ENCODE measurements at places on chromosomes 3 and 15. TPM values are rescaled to one million over a fixed set of nuclear protein-coding genes. Genes with fewer than 3 reads are reported as not detected.

Gene PLCH1
- total RNA-seq: not detected

Gene ADIPOQ
- total RNA-seq: 6.8 TPM

Gene AGBL1
- not detected for total RNA-seq

Gene CIB1
- total RNA-seq: 18.0 TPM

Gene ACP3
- total RNA-seq: 5.6 TPM

Gene MGLL
- 57.6 TPM for total RNA-seq

Gene SI
- total RNA-seq: not detected

Gene ZCWPW2
- 2.7 TPM for total RNA-seq

Gene DPPA2
- total RNA-seq: not detected

DNA sequence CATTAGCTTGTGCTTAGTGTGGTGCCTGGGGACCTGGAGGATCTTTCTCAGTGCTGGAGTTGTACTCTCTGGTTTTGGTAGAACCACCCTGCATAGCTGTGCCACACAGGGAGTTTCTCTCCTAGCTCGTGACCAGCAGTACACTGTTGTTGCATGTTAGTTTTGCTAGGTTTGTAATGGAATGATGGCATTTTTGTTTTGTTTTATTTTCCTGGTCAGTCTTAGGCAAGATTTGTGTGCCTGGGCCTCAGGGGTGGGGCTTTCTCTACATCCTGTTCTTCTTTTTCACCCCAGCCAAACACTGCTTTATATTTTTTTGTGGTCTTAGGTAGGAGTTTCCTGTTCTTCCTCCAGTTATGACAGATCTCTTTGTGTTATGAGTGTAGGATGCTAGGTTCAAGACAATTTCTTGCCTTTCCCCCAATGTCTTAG is 534.5 kb upstream of the KCNMB2 start:
- no peak for DNase-seq

- DNase-seq: no peak
Measured at GRCh38 chr3:100057716-100058575, 56.4 kb downstream of the FILIP1L start.

DNA sequence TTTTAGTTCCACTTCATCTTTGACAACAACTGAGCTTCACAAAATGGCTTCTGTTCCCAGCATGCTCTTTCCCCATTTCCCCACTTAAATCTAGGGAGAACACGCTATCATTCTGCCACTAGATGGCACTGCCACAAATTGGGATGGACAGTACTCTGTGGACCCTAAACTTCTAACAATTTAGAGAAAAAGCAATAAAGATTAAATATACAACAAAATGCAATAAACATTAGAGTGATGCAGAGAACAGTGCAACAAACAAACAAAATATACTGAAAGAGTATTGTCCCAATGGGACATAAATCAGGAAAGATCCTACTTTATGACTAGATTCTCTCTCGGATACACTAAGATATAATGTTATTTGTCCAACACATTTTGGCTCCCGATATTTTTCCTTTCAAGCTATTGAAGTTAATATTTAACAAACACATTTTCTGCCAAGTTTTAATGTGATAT is 169.7 kb upstream of the TMCO5A start:
- DNase-seq: no peak

DNA sequence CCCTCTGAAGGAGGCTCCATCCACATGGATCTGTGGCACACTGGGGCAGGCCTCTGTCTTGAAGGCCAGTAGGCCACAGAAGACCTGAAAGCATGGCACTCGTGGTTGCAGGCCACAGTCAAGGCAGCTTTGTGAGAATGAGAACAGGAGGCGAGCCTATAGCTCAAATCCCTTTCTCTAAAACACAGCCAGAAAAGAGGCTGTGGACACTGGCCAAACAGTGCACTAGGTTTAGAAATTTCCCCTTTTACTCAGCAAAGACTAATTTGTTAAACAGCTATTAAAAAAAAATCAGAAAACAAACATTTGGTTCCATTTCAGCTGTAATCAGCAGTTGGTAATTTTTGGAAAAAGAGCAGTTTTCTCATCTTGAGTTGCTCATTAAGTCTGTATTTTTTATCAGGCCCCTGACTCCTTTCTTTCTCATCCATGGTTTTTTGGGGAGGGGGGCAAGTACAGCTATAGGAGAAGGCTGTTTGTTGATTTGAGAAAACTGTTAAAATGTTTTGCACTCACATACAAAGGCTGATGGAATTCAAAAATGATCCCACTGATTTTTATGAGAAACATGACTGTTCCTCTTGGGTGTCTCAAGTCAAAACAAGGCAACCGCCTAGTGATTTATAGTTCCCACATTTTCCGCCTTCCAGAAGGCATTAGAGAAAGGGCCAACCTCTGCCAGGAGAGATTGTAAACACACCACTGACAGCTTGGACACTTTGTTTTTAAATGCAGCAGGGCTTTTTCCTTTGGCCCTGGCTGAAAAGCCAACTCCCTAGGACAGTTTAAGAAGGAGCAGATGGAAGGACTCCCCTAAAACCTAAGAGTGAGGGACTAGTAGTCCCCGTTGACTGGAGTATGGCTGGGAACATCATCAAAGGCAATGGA is 28.1 kb downstream of the PARP16 start:
- no peak for DNase-seq

- DNase-seq: no peak
Measured at GRCh38 chr15:69576035-69576526, 123.5 kb downstream of the RPLP1 start.

GRCh38 chr3:97996988-97997387 is 24.8 kb upstream of the RIOX2 start:
- no peak for DNase-seq

- no peak for DNase-seq
Measured at GRCh38 chr15:55587321-55588069, 650 bp downstream of the PYGO1 start.

DNA sequence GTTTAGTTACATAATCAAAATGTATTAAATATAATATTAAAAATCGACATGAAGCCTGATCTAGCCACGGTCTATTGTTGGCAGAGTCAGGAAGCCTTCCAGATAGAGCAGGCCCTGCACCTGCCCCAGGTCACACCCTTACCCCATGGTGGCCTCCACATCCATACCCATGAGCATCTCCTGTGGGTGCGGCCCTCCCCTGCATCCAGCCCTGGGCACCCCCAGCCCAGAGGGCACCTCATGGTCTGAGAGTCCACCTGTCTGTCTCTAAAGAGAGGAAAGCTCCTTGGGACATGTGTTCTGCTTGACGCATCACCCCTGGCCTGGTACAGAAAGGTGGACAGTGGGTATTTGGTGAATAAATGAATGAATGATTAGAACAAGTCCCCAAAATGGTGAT is 37.2 kb upstream of the CSPG4 start:
- no peak for DNase-seq

DNA sequence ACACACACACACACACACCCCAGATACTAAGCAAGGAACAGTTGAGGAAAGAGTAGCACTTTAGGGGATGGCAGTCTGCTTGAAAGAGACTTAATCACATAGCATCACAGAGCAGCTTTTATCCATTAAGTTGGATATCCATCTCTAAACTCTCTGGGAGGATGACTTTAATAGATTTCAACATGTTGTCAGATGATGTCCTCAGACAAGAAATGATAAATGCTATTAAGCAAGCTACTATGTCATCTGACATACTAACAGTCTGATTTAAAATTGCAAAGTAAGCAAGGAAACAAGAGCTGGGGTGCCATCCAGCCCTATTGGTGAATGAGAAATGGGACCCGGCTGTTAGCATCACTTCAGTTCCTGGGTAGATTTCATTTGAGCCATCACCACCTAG is 136.9 kb downstream of the PLCL2 start:
- DNase-seq: no peak

DNA sequence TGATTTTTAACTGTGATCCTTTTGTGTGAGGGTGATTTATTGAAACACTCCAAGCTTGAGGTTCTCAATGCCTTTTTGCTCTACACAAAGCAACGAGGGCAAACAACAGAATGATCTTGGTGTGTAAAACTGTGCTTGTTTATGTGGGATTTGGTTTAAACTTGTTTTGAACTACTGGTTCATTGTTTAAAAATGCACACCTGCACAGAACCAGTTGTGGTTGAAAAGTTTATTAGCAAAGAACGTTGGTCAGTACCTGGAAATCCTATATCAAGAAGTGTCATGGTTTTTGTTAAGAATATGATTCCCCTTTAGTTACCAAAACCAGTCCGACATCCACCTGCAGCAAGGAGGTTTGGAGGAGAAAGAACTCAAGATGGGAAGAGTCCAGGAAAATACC is 239.4 kb downstream of the WNT5A start:
- no peak for DNase-seq

- DNase-seq: no peak
Measured at GRCh38 chr15:88788816-88789215, 14.4 kb upstream of the ACAN start.

GRCh38 chr3:61889259-61889658 is 327.9 kb downstream of the PTPRG start:
- DNase-seq: no peak

DNA sequence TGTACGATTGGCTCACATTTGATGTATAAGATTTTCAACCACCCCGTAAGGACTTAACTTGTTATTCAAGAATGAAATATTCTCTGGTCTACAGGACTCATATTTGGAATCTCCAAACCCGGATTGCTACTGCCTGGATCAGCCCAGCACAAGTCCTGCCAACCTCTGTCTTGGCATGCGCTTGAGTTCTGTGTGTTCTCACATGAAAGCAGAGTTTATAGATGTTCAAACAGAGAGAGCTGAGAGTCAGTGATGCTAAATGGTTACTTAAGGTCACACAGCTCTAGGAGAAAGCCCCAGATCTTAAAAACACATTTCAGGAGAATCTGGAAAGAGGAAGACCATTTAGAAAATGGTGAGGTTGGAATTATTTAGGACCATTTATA is 268.0 kb upstream of the TBL1XR1 start:
- DNase-seq: no peak

- DNase-seq: no peak
Measured at GRCh38 chr15:36110659-36110993, 468.8 kb upstream of the CDIN1 start.

GRCh38 chr3:192930577-192930976 is 12.9 kb upstream of the MB21D2 start:
- DNase-seq: no peak

- DNase-seq: peak; percentile 81
Measured at GRCh38 chr3:126102530-126102951, 18.6 kb upstream of the SLC41A3 start.

DNA sequence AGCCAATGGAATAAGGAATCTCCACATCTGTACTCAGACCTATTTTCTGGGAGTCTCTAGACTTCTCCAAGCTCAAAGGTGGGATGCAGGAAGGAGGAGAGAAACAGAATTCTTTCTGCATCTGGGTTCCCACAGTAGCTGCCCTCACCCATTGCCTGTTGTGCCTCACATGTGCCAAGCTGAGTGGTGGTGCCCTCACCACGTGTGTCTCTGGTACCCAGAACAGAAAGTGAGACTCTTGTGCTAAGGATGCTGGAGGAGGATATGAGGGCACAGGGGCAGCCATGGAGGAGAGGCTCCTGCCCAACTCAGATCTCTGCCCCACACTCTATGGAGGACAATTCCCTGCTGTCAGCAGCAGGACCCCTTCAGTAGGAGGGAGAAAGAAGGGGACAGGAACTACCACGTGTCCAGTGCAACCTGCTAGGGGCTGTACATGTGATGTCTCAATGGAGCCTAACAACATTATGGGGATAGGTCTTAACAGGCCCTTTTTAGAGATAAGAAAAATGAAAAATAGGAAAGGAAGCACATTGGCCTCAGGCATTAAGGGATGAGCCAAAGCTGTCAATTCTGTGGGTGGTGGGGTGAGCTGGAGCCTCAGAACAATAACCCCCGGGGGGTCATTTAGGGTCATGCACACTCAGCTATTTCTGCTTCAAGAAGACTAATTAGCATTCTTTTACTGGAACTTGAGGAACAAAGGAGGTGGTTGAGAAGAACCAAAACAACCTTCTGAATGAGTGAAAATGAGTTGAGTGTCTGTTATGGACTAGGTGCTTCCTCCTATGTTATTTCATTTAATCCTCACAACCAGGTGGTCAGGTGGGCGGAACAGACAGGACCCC is 16.3 kb upstream of the NOX5 start:
- DNase-seq: no peak

- DNase-seq: no peak
Measured at GRCh38 chr3:14478956-14479550, 61.1 kb downstream of the GRIP2 start.

Data from thoracic aorta (tissue), 2 donors.